Activated T-cell treated with anti-CD3 and anti-CD28 coated beads, Interleukin-2, amount 50 U/mL, for 1 hour (primary cell): ENCODE measurements at places on chromosomes 1 and 21.

DNA sequence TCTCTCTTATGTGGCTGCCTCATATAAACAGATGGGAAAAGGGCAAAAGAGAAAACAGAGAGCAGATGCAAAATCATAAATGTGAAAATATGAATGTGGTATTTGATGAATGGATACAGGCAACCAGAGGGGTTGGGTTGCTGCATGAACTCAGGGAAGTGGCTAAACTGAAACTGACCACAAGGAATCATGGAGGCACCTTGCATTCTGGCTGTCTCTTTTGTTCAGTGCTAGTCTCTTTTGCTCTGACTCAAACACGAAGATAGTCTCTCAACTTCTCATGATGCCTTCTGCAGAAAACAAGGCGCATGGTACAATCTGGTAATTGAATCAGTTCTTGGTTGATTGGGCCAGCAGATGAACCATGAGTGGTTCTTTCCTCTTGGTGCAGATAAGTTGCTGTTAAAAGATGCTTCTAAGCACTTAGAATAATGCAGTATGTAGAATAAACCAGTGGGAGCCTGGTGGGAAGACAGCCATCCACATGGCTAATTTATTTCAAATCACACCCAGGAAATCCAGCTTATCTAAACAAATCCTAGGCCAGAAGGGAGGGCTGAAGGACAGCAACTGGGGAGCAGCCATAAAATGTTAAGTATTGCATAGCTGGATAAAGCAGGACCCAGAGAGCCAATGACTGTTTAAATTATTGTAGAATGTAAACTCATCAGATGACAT is 64.2 kb downstream of the HLX start:
- DNase-seq = no peak

GRCh38 chr1:99784143-99784542 is 17.7 kb upstream of the FRRS1 start:
- no peak for DNase-seq

DNA sequence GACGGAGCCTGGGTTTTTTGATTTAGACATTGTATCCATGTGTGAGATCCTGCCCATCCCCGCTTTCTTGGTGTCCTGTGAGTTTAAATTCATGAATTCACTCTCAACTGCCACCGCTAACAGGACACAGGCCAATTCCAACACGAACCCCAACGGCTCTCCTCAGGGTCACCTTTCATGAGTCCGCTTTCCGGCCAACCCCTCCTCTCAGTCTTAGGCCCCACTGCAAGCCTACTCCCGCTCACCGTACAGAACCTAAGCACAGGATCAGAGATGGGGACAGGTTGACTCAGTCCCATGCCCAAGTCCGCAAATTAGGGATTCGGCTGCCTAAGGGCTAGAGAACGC is 238 bp upstream of the SCP2 start:
- no peak for DNase-seq

GRCh38 chr1:187924252-187924651 is 1095.5 kb downstream of the PLA2G4A start:
- no peak for DNase-seq

DNA sequence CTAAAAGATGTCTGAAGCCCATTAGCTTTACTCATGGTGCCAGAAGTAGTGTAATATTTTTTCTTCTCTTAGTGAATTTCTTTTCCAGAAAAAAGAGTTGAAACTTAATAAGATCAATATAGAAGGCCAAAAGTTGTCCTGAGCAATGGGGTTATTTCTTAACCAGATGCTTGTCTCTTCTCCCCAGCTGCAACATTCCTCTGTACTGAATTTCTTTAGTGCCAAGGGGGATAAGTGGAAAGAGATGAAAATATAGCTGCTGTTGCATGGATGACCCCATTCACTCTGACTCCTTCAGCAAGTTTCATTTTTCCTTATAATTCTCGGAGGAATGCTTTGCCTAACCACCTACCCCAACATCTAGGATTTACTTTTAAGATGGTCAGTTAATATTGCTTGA is 675.0 kb downstream of the USP25 start:
- DNase-seq = no peak

DNA sequence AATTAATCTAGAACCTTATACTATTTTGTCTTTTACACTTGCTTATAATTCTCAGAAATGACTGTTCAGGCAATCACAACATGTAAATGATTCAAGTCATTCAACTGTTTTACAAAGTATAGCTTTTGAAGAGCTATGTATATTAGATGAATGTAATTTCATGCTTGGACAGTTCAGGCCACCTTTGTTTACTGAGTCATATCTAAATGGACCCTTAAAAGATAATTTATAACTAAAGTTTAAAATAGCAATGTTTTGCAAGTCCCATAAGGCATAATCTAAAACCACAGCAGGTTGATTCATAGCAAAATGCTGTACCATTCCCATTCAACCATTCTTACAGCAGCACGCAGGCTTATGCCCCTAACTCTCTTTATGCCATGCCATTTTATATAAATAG is 64.8 kb downstream of the PIK3R3 start:
- DNase-seq = no peak

DNA sequence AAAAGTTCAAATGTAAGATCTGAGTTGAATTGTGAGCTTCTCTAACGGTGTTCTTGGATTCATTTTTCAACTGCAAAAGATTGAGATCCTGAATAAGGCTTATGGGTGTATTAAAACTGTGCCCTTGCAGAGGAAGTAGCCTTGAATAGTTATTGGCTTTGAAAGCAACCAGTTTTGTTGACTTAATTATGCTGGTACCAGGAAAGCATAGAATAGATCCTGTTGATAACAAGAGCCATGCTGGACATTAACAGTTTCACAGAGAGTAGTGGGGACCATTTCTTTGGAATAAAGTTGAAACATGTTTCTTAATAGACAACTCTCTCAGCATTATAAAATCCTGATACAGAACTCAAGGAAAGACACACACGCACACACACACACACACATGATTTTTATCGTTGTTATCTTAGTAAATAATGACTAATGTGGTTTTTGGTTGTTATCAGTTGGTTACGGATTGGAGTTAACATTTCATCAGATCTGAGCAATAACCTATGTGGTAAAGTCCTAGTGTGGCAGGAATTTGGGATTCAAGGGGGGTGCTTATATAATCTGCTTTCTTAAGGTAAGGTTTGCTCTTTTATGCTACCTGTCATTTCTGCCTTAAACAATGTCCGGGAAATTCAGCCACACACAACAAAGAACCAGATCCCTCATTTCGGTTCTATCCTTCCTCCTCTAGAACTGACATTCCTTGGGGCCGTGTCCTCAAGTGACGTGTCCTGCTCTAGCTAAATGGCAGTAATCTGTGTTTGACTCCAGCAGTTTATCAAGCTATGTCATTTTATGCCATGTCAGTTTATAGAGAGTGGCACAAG is 330.9 kb downstream of the CHRM3 start:
- DNase-seq = no peak

DNA sequence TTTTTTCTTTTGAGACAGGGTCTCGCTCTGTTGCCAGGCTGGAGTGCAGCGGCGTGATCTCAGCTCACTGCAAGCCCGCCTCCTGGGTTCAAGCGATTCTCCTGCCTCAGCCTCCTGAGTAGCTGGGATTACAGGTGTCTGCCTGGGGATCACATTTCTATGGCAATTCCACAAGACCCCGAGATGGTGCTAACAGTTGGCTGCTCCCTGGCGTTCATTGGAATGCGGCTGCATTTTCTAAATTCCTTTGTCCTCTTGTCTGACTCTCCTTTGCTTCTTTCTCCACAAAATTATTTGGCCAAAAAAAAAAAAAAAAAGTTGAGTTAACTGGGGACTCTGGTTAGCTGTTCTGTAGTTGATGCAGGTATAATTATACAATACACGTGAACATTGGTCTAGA is 176.4 kb downstream of the ETS2 start:
- no peak for DNase-seq

GRCh38 chr1:174988539-174988938 is 11.2 kb upstream of the CACYBP start:
- DNase-seq = no peak

- DNase-seq = no peak
These were observed 26.7 kb downstream of the NDC1 start for GRCh38 chr1:53811414-53811851.

- no peak for DNase-seq
These were observed 139.7 kb downstream of the CYYR1 start for GRCh38 chr21:26433386-26433785.

- DNase-seq = no peak
These were observed 127.9 kb downstream of the PTPRU start for GRCh38 chr1:29364101-29364678.

DNA sequence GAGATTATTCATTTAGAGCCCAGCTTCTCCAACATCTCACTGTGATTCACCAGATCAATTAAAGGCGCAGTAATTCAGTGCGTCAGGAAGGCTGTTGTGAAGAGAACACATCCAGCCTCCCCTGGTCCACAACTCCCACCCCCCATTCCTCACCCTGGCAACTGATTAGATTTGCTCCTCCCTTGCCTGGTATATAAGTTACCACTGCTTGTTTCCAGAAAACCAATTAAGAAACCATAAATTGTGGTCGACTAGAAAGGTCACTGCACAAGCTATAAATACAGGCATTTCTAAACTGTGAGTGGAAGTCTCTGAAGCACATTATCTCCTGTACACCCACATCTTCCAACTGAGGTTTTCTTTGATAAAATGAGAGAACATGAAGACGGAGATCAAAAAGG is 41.9 kb downstream of the FAM163A start:
- no peak for DNase-seq

- no peak for DNase-seq
These were observed 54.5 kb downstream of the PAPPA2 start for GRCh38 chr1:176517484-176517883.
